ENCODE measurements at places on chromosomes 5 and 9. TPM values are rescaled to one million over a fixed set of nuclear protein-coding genes. Genes with fewer than 3 reads are reported as not detected.

The RALGPS1 gene
- total RNA-seq: 2.9 TPM

The HTR1A gene
- total RNA-seq: not detected

The GRXCR2 gene
- not detected for total RNA-seq

The FSD1L gene
- 3.6 TPM for total RNA-seq

The DMRT2 gene
- not detected for total RNA-seq

The SPINK13 gene
- total RNA-seq: not detected

The PTGS1 gene
- total RNA-seq: 5.2 TPM

The WNT8A gene
- under 0.01 TPM for total RNA-seq

The PCDHA9 gene
- under 0.01 TPM for total RNA-seq

The NR5A1 gene
- not detected for total RNA-seq

The MCC gene
- total RNA-seq: 21.3 TPM

The IL4 gene
- total RNA-seq: not detected

The PCDHAC1 gene
- 0.10 TPM for total RNA-seq

The PCDHA3 gene
- total RNA-seq: under 0.01 TPM

The SRD5A1 gene
- total RNA-seq: 6.9 TPM

The FAXDC2 gene
- total RNA-seq: 6.2 TPM

The UBAP1 gene
- total RNA-seq: 40.5 TPM

The SV2C gene
- not detected for total RNA-seq

The CARD6 gene
- 45.8 TPM for total RNA-seq

The AHRR gene
- total RNA-seq: 6.2 TPM

The TUSC1 gene
- 12.5 TPM for total RNA-seq

The CARTPT gene
- total RNA-seq: not detected

The TAL2 gene
- not detected for total RNA-seq

The PCDHGC5 gene
- 1.4 TPM for total RNA-seq

The STC2 gene
- 18.1 TPM for total RNA-seq

The NME5 gene
- total RNA-seq: 1.4 TPM

The ARHGEF39 gene
- 3.5 TPM for total RNA-seq

The LMBRD2 gene
- 5.9 TPM for total RNA-seq

The EIF4E1B gene
- not detected for total RNA-seq

The ALDOB gene
- not detected for total RNA-seq

The SPINK6 gene
- total RNA-seq: not detected

Data from vein endothelial cell (primary cell).